ENCODE measurements at places on chromosomes 6 and 20. TPM values are rescaled to one million over a fixed set of nuclear protein-coding genes. Genes with fewer than 3 reads are reported as not detected.

DNA sequence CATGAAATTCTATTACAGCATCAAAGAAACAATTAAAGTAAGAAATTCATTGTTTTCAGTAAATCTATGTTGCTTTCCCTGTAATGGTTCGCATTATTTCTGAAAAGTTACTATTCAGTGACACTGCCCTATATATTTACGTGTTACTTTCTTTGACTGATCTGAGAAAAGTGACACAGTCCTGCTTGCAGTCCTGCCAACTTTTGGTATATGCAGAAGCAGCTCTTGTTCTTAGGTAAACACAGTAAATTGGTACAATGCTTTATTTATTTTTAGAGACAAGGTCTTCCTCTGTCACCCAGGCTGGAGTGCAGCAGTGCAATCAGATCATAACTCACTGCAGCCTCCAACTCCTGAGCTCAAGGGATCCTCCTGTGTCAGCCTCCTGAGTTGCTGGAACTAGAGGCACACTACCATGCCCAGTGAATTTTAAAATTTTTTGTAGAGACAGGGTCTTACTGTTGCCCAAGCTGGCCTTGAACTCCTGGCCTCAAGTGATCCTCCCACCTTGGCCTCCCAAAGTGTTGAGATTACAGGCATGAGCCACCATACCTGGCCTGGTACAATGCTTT, 151.3 kb downstream of the AKAP7 start:
- DNase-seq, result no peak

GRCh38 chr6:39388606-39389483, 66.3 kb upstream of the KCNK16 start:
- DNase-seq, result peak; percentile 28

Gene LAMA2
- 39.9 TPM for polyA plus RNA-seq

- no peak for DNase-seq
Measured at GRCh38 chr6:31090973-31091364, 21.4 kb downstream of the C6orf15 start.

DNA sequence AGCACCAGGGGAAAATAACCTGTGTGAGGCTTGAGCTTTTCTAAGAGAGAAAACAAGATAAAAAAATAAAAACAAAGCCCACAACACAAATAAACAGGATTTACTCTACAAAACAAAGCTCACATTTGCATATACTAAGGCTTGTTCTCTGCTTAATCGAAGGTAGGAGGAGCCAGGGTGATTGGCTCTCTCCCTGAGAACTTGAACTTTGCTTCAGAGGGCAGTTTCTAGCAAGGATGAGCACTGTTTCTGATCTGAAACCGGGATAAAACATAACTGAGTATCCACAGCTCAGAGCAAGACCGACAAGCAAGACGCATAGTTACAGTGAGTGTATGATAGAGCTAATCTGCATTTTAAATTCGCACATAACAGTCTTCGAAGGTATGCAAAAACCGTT, 200.6 kb downstream of the PRKN start:
- no peak for DNase-seq

Gene GRM1
- 0.34 TPM for polyA plus RNA-seq

DNA sequence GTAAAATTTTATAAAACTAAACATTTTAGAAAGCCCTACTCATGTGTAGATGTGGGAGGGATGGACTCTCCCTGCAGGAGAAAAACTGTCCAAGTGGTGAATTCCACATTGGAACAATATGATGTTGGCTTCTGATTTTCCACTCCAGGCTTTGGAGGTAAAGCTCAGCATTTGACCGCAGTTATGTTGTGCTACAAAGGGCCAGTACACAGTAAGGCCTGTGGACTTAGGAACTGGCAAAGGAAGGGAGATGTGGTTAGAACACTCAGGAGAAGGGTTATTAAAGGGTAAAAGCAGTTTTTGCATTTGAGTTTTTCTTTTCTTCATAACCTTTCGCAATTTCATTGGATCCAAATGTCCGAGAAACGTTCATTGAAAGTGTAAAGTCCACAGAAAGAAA, 150.3 kb upstream of the SASH1 start:
- no peak for DNase-seq

GRCh38 chr20:6702144-6702543, 65.3 kb upstream of the BMP2 start:
- DNase-seq, result no peak

GRCh38 chr6:169381988-169382387, 128.3 kb upstream of the THBS2 start:
- DNase-seq, result no peak
